ENCODE measurements at places on chromosomes 1 and 21.

DNA sequence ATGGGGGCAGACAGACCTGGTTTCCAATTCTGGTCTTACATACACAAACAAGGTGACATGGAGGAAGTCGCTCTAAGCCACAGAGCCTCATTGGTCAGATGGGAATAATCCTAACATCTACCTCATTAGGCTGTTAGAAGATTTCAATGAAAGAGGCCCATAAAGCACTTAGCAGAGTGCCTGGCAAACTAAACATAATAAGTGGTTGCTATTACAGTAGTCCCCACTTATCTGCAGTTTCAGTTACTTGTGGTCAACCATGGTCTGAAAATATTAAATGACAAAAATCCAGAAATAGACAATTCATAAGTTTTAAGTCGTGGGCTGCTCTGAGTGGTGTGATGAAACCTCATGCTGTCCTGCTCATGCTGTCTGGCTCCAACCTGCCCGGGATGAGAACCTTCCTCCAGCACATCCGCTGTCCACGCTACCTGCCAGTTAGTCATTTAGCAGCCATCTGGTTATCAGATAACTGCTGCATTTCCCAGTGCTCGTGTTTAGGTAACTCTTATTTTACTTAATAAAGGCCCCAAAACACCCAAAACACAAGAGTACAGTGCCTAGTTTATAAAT lies 112.3 kb downstream of the DDX20 start:
- no peak for DNase-seq

DNA sequence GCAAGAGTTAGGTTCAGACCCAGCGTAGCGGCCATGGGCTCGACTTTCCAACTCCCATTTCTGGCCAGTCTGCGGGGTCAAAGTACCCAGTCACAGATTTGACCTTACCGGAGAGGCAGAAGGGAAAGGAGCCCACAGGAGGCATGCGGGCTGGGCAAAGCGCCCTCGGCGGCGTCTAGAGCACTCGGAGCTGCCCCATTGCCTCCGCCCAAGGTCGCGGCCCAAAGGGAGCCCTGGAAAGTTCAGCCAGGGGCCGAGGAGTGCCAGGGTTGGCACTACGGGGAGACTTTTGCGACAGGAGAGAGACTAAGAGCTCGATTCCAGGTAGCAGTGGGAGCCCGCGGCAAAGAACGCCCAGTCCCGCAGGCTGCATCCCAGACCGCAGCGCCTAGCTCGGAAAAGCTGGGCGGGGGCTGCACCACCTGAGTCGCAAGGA lies 896 bp downstream of the KANK4 start:
- DNase-seq, result peak; percentile 39

- DNase-seq, result no peak
Observed at GRCh38 chr1:23726686-23727085, 16.6 kb upstream of the ELOA start.

GRCh38 chr1:109134423-109134822 lies 20.5 kb downstream of the ELAPOR1 start:
- peak; percentile 88 for DNase-seq

DNA sequence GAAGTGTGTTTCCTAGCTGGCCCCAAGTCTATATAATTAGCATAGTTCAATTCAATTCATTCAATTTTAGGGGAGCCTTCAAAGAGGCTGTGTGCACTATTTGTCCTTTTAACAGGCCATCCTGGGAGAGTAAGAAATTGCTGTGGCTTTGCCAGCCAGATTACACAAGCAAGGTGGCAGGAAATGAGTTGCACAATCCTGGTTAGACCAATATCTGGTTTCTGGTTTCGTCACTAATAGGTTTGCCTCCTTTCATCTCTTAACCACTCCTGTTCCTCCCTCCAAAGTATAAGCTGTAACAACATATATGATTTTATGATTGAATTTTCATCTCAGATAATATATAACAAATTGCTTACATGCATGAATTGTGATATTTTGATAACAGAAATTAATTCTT lies 84.1 kb upstream of the NEGR1 start:
- no peak for DNase-seq

DNA sequence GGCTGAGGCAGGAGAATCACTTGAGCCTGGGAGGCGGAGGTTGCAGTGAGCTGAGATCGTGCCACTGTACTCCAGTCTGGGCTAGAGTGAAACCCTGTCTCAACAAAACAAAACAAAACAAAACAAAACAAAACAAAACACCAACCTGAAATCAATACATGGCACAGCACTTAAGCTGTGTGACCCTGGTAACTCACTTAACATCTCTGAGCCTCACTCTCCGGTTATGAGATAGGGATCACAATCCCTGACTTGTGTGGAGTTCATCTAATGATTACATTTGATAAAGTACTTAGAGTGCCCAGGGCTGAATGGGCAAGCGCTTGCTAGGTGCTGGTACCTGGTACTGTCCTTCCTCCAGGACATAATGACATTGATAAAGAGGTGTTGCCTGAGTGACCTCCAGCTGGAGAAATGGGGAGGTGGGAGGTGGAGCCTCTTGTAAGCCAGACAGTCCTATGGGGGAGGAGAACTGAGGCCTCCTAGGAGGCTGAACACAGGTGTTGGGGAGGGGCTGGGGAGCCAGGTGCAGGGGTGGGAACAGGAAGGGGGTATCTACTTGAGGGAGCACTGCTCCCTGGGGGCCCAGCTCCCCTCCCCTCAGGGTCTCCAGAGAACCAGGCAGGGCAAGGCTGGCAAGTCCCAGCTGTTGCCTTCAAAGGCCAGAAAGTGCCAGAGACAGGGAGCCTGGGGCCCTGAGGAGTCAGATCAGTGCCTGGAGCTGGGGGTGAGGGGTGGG lies 17.9 kb downstream of the FOXO6 start:
- DNase-seq, result no peak

DNA sequence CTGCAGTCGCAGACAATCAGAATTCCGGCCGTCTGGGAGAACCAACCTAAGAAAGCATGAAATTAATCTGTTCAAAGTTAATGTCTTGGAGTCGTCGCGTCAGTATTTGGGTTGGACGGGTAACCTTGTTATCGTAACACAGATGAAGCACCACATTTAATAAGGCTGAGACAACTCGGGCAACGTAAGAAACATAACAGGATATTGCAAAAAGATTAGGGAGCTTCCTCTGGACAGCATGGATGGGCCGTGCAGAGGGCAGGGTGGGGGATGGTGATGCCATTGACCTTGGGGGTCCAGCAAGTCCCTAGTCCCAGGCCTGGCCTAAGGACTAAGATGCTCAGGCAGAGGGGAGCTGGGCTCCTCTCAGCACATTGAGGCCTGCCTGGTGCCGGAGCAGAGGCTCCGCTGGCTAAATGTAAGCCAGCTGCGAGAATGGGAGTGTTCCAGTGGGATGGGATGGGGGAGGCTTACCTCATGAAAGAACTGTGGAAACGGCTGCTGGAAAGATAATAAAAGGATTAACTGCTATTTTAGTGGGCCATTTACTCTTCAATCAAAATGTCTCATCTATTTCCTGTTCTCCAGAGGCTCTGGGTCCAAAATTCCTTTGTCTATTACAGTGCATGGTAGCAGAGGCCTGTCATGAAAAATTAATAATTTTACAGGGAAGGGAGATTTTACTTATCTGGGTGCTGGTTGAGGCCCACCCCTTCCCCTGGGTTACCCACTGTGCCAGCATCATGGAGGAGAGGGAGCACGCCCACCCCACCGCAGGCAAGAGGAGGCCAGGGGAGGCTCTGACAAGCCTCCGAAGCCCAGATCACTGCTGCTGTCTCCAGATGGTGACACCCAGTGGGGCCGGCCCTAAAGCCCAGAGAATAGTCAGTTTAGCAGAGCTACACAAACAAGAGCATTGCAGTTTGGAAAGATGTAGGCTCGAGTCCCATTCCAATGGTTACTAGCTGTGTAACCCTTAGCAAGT lies 131.6 kb downstream of the DMRTB1 start:
- peak; percentile 17 for DNase-seq

GRCh38 chr1:36776256-36776655 lies 258.1 kb downstream of the GRIK3 start:
- no peak for DNase-seq

- DNase-seq, result no peak
Observed at GRCh38 chr1:51190961-51191360, 45.1 kb upstream of the RNF11 start.

DNA sequence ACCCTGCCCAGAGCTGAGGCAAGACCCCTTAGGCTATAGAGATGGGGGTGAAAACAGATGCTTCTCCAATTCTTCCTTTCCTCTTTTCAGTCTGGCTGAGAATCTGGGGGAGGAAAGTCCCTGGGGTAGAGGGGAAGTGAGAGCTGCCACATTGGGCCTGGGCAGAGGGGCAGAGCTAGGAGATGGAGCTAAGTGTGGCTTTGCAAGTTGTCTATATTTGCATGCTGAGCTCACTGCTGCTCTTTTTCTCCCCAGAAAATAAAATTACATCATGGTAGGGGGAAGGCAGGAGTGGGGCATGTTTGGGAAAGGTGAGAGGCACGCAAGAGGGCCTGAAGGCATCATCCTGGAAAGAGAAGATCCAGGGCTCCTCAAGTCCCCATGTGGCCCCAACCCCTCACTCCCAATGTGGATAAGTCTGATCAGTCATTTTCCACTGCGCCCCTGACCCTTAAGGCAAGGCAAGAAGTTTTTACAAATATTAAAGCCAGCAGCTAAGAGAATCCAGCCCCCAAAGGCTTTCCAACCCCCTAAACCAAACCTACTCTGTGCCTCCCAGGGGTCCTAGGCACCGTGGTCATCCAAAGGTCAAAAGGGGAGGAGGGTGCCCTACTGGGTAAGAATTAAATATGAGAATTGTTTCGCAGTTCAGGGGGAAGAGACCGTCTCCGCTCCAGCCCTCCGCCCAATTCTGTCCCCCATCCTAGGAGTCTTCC lies 500 bp upstream of the PEA15 start:
- peak; percentile 36 for DNase-seq

DNA sequence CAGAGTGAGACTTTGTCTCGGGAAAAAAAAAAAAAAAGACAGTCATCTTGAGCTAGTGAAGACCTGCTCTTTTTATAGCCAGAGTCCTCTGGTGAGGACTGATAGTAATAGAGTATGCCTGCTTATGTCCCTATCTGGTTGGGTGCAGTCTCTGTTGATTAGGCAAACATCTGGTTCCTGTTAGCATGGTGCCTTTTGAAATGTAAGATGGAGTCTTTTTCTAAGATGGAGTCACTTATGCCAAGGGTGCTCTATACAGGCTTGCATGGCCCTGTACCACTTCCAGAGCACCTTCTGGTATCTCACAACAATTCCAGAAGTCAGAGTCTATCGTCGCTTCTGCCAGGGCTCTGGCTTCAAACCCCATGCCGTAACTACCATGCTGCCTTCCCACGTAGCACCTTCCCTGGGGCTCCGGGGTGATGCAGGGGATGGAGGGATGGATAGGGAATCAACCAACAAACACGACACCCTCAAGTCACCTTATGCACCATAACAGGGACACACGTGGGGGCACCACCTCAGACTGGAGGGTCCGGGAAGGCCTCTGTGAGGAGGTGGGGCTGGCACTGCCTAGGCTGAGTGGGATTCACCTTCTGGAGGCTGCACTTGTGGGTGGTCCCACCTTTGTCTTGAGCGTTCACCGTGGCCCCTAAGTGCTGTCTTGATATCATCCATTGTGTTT lies 11.6 kb upstream of the PADI6 start:
- no peak for DNase-seq

DNA sequence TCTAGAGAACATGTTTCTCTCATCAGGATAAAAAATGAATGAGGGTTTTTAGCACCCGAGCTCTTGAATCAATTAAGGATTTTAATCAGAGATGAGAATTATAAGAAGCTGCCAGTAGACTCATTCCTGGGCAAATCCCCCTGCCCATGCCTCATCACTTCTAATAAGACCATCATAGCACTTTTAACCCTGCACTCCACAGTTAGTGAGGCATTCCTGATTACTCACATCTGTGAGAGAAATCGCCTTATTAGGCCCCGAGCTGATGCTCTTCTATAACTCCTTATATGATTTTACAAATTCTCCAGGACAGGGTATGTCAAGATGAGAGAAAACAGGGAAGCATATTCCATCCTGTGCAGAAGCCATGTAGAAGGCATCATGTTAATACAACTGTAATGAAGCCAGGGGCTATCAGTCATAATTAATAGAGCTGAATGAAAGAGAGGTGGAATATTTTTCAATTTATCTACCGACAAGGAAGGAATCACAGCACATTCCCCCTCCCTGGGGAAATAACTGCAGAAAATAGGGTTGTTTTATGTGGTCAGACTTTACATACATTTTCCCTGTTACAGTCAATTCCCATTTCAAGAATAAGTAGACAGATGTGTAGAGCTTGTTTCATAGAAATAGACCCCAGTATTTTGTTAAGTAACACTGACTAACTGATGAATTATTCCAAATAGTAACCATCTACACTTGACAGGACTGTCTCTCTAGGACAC lies 272.7 kb downstream of the HHIPL2 start:
- no peak for DNase-seq

DNA sequence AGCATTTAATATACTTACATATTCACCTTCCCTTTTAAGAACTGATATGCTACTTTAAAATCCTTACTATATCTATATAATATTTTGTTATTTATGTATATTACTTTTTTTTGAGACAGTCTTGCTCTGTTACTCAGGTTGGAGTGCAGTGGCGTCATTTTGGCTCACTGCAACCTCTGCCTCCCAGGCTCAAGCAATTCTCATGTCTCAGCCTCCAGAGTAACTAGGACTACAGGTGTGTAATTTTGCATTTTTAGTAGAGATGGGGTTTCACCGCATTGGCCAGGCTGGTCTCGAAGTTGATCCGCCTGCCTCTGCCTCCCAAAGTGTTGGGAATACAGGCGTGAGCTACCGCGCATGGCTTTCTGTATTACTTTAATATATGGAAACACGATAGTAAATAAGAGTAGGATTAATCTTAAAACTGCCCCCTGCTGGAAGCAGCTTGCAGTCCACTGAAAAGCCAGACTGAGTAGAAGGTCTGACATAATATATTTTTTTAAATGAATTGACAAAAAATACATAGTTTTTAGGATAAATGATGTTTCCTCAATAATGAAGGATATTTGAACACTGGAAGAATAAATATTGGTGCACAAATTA lies 24.4 kb downstream of the RCAN3 start:
- DNase-seq, result peak; percentile 34

GRCh38 chr1:53807916-53808315 lies 30.2 kb downstream of the NDC1 start:
- DNase-seq, result no peak

GRCh38 chr1:174768516-174768915 lies 231.2 kb upstream of the CACYBP start:
- DNase-seq, result no peak

DNA sequence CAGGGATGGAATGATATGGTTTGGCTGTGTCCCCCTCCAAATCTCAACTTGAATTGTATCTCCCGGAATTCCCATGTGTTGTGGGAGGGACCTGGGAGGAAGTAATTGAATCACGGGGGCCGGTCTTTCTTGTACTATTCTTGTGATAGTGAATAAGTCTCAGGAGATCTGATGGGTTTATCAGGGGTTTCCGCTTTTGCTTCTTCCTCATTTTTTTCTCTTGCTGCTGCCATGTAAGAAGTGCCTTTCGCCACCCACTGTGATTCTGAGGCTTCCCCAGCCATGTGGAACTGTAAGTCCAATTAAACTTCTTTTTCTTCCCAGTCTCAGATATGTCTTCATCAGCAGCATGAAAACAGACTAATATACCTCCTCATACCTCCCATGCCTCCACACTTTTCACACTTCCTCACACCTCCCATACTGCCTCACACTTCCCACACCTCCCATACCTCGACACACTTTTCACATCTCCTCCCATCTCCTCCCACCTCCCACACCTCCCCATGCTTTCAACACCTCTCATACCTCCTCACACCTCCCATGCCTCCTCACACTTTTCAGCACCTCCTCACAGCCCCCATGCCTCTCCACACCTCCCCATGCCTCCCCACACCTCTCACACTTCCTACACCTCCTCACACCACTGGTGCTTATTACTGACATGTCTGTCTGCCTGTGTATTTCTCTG lies 21.3 kb downstream of the GPR137B start:
- no peak for DNase-seq
